Fibroblast of upper back skin (primary cell): ENCODE measurements at places on chromosomes 5 and 9.
A peak's percentile ranks its signal among the peaks of the same experiment; 100 is the strongest.

GRCh38 chr5:118440496-118440895 is 547.9 kb downstream of the DTWD2 start:
- DNase-seq = no peak

DNA sequence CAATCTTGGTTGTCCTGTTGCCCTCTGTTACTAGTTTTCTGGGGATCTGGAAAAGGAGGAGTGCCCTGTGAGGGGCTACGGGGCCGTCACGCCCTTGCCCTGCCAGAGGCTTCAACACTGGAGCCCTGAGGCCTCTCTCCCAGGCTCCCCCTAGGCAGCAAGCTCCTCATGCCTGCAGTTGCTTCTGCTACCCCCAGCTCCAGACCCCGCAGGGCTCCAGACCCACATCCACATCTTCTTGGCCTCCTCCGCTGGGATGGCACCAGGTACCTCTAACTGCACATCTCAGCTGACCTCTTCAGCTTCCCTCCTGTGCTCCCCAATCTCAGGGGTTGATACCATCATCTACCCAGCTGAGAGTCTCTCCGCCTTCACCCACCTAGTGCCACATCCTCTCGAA is 116.0 kb downstream of the ZNF354C start:
- DNase-seq = no peak

DNA sequence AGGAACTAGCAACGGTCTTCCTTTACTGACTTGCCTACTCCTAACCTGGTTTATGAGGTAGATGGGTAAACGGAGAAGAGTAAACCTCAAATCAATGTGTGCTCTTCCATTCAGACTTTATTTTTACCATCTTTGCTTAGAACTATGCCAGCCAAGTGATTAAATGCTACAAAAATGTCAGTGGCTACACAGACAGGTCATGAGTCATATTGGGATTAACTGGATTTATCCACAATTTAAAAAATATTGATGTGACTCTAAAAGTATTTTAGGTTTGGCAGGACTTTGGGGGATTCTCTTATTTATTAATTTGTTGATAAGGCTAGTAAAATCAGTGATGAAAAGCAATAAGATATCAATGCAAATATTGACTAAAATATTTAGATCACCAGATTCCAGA is 275.0 kb downstream of the PLK2 start:
- peak; percentile 60 for DNase-seq

GRCh38 chr5:14281746-14282181 is 138.6 kb downstream of the TRIO start:
- DNase-seq = no peak

DNA sequence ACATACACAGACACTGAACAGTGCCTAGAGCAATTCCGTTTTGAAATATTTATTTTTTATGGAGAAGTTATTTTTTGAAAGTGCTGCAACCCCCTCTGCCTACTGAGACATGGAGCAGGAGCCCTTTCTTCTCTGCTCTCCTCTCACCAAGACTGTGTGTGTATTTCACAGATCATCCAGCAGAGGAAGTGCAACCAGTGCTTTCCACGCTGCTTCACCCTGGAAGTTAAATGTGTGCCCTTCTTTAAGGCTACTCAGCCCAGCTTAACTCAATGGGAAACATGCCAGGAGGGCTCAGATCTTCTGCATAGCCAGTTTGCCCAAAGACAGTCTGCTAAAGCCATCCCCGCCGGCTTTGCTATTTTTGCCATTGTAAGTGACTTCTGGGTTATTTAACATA is 606.3 kb downstream of the TLE1 start:
- DNase-seq = peak; percentile 26

DNA sequence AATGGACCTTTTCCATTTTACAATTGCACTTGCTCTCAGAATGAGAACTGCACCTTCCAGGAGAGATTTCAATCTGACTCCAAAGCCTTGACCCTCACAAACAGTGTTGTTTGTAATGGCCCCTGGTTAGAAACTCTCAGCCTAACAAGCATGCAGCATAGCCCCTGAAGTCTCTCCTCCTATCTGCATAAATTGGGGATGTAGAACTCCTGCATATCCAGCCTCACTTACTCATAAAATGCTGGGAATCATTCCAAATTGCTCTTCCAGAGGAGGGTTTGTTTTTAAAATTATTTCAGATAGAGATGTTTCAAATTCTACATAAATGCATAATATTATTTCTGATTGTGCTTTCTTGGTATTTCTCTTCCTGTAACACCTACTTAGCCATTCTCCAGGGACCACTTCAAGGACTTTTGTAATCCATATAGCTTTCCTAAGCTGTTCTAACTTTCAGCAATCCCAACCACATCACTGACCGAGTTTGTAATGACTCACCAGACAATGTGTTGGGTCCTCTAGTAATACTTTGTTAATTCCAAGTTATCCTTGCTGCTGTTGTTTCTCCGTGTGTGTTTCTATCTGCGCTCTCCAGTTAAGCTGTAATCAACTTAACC is 143.8 kb upstream of the CCDC152 start:
- peak; percentile 81 for DNase-seq

GRCh38 chr5:34656700-34657273 is 659 bp downstream of the RAI14 start:
- DNase-seq = no peak

GRCh38 chr9:120698766-120699165 is 15.5 kb downstream of the MEGF9 start:
- no peak for DNase-seq

- no peak for DNase-seq
These were observed 296.3 kb upstream of the SMARCA2 start for GRCh38 chr9:1718836-1719235.

- DNase-seq = no peak
These were observed 151.5 kb downstream of the PAX5 start for GRCh38 chr9:36882594-36882993.

DNA sequence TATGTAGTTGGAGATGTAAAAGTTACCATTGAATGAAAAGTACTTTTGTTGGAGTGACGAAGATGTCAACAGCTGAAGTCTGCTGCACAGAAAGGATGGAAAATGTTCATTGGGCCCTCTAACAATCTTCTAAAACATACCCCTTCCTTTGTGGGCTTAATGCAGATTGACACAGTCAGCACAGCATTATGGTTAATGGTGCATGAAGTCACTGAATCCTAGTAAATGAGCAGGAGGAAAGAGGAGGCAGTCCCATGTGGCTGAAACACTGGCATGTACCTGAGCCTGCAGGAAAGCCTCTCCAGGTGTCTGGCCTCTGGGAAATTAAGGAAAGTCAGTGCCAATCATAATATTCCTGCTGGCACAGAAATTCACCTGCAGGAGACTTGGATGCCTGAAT is 153.8 kb downstream of the ARL15 start:
- DNase-seq = no peak

DNA sequence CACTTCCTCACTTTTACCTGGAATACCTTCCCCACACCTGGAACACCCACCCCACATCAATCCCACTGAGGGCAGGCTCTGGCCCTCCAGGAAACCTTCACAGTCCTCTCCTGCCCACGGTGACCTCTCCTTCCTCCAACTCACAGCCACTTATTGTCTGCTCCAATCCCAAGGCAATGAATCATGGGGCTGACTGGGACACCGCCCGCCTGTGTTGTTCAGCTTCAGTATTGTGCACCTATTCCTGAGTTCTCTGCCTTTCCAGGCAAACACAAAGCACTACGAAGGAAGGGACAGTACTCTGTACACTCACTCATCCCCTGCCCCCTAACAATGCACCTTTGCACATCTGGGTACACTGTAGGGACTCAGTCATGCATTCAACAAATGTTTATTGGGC is 7.3 kb downstream of the PCDH1 start:
- no peak for DNase-seq

GRCh38 chr5:118519466-118519865 is 468.9 kb downstream of the DTWD2 start:
- DNase-seq = peak; percentile 43

DNA sequence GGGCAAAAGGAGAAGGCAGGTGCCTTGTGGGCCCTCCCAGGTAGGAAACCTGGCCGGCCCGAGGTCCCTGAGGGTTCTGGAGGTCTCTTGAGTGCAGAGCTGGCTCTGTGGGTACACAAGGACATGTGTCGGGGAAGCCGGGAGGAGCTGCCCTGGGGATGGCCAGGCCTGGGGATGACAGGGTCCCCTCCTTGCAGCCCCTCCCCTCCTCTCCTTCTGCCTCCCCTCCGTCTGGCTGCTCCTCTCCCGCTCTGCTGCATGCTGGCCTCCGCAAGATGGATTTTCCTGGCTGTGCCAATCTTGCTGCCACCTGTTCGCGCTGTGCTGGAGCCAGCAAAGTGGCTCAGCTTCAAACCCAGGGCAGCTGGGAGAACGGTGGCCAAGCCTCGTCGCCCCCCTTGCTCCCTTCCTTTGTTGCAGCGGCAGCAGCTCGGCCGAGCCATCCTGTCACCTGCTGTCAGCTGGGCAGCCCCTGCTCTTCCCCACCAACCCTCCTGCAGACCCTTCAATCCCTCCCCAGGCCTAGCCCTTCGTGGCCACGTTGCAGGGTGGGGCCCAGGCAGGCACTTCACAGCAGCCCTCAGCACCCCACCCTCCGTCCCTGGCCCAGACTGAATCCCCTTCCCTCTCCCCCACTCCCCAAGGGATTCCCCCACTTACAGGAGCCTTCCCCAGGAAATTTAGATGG is 17.6 kb upstream of the UNC5A start:
- DNase-seq = no peak

DNA sequence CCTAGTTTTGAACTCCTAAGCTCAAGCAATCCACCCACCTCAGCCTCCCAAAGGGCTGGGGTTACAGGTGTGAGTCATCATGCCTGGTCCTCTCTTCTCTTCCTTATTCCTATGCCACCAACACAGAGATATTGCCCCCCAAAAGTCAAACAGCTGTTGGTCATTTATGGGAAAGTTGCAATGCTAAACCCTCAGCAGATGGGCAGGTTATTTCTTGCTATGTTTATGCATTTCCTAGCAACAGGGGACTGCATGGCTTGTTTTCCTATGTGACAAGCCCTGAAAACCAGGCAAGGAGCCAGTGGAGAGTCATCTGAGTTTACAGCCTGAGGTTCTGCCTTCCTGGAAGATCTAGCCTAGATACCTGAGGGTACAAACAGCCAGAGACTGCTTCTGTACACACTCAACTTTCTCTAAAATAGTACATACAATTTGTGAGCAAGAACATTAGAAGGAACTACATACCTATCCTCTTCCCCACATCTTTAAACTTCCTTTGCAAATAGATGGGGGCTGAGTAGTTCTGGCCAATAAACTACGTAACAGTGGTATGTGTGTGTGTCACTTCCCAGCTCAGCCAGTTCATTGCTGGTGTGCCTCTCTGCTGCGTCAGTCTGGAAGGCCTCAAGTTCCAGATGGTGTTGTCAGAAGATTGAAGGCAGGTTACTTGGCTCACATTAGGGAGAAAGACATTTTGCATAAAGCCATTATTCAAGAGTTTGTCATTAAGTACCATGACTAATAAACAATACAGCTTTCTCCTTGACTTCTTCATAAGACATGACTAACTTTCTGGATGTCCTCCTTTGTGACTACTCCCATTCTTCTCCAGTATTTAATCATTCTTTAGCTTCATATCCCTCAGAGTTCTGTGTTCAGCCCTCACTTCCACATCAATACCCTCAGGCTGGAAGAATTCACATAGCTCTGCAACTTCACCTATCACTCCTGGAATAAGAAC is 65.3 kb downstream of the CSNK1A1 start:
- peak; percentile 100 for DNase-seq

GRCh38 chr5:851553-851952 is 767 bp upstream of the ZDHHC11 start:
- no peak for DNase-seq

- no peak for DNase-seq
These were observed 56.3 kb downstream of the TSSK1B start for GRCh38 chr5:113378514-113378913.

- no peak for DNase-seq
These were observed 78.1 kb downstream of the SNCAIP start for GRCh38 chr5:122390154-122390553.

- no peak for DNase-seq
These were observed 136.7 kb downstream of the ROR2 start for GRCh38 chr9:91813176-91813795.

DNA sequence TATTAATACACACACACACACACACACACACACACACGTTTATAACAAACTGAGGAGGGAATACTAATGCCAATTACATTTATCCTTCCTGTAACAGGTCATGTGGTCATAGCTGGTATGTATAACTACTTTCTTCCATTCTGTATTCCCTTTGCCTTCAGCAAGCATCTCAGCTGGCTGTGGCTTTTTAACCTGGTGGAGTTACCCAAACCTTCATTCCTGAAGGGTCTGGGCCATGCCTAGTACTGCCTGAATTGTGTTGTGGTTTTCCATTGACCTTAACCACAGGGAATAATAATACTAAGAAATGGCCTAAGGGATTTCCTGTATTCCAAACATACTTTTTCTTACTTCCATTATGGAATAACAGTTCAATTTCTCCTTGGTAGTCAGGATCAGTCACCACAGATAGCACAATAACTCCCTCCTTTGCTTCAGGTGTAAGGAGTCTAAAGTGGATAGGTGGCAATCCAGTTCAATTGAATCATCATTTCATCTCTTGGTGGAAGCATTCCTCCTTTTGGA is 222.2 kb upstream of the MEF2C start:
- DNase-seq = peak; percentile 61

DNA sequence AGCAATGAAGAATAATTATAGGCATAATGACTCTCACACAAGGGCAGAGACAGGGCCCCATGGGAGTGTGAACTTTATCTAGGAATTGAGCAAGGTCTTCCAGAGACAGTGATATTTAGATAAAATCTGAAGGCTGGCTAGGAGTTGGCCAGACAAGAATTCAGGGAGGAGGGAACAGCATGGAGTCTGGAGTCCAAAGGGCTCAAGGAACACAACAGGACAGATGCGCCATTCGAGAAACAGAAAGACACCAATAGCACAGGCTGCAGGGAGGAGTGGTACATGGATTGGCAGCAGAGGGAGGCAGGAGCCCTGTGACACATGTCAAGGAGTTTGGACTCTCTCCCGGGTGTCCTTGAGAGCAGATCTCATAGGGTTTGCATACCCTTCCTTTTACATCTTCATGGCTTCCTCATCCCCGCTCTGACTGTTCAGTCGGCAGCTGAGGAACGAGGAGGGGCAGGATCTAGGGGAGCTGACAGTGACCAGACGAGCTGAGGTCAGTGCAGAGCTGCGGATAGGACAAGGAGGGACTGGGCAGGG is 64.0 kb upstream of the XPA start:
- no peak for DNase-seq

GRCh38 chr9:86867804-86868313 is 79.4 kb downstream of the GAS1 start:
- no peak for DNase-seq

DNA sequence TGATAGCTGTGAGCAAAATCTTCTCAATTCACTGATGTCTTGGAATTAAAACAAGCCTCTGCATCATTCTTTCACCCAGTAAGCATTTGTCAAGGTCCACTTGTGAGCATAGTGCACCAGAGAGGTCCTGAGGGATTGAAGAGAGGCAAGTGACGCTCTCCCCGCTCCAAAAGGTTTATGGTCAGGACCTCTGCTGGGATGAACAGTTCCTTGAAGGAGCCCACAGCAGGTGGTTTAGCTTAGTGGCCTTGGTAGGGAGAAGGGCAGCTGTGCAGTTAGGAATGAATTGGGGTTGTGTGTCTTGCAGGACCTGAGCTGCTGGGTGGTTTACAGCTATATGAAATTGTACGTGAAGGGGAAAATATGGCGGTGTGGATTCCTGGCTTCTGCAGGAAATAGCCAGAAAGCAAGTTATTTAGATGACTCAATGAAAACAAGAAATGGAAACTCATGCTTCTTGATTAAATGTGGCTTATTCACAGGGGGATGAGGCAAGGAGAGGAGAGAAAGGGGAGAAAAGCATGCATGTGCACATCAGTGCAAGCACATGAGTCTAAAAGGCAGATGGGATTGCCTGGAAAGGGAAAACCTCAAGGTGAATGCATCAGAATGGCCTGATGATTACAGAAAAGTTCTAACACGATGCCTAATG is 42.0 kb downstream of the SUB1 start:
- DNase-seq = peak; percentile 35

- DNase-seq = no peak
These were observed 21.0 kb upstream of the WWC1 start for GRCh38 chr5:168270476-168270875.
